Stimulated activated CD4-positive, alpha-beta T cell treated with anti-CD3 and anti-CD28 coated beads, Interleukin-12 subunit alpha, Interleukin-12 subunit beta, amount 100 ng/mL, for 48 hours (primary cell): ENCODE measurements at places on chromosomes 7 and 10.

DNA sequence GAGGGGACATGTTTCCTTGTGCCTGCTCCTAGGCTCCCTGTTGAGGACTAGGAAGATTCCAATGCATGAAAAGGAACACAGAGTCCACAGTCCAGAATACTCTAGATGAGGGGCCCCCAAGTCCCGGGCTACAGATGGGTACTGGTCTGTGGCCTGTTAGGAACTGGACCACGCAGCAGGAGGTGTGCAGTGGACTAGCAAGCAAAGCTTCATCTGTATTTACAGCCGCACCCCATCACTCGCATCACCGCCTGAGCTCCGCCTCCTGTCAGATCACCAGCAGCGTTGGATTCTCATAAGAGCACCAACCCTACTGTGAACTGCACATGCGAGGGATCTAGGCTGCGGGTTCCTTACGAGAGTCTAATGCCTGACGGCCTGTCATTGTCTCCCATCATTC is 233.0 kb upstream of the MKLN1 start:
- DNase-seq: no peak

DNA sequence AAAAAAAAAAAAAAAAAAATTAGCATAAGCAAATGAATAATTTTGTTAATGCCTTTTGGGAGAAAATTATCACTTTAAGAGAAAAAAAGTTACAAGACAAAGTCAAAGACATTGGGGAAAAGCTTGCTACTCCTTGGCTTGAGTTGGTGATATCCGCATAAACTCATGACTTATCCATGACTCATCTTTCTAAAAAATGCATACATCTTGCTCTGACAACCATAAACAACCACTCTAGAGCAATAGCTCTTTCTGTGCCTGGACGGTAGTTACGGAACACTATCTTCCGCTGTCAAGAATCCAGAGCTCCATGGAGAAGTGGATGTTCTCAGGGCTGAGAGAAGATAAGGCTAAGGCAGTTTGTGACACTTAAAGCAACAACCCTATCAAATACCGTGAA is 281.1 kb upstream of the PFKP start:
- no peak for DNase-seq

- DNase-seq: no peak
Measured at GRCh38 chr7:101996131-101996691, 178.8 kb downstream of the CUX1 start.

GRCh38 chr10:59823111-59823510 is 69.9 kb upstream of the MRLN start:
- DNase-seq: no peak

DNA sequence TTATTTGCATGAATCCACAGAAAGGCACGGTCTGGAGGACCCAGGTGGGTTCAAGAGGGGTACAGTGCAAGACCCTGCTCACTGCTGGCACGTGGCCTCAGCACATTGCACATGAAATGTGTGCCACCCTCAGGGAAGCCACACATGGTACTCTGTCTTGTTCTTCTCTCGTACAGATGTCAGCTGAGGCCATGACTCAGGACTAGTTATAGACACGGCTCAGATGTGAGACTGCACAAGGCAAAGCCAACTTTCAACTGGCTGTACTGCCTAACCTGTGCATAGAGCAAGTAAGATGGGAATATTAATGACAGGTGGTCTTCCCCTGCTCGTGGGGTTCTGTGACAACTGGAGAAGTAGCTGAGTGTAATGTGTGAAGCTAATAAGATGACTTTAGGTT is 249.4 kb upstream of the CTBP2 start:
- no peak for DNase-seq

- DNase-seq: no peak
Measured at GRCh38 chr7:134935701-134936100, 50.6 kb upstream of the AGBL3 start.

GRCh38 chr10:132205650-132206376 is 19.1 kb downstream of the DPYSL4 start:
- no peak for DNase-seq

- DNase-seq: no peak
Measured at GRCh38 chr7:50687575-50688225, 95.0 kb downstream of the GRB10 start.

GRCh38 chr7:14242175-14242574 is 252.7 kb upstream of the ETV1 start:
- DNase-seq: no peak

- no peak for DNase-seq
Measured at GRCh38 chr10:86367152-86367951, 757 bp upstream of the GRID1 start.

DNA sequence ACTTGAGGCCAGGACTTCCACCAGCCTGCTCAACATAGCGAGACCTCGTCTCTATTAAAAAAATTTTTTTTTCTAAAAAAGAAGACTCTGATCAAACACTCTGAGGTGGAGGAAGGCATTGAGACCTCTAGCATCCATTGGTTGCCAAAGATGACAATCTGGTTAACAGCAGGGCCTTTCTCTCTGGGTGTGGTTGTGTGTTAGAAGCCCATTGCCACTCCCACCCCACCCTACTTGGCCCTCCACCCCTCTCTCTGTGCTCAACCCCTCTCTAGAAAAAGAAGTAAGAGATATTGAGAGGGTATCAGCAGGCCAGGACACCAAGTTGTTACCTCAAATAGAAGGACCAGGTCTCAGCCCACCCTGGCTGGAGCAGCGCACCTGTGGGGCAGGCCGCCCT is 57.4 kb upstream of the MXI1 start:
- DNase-seq: no peak

DNA sequence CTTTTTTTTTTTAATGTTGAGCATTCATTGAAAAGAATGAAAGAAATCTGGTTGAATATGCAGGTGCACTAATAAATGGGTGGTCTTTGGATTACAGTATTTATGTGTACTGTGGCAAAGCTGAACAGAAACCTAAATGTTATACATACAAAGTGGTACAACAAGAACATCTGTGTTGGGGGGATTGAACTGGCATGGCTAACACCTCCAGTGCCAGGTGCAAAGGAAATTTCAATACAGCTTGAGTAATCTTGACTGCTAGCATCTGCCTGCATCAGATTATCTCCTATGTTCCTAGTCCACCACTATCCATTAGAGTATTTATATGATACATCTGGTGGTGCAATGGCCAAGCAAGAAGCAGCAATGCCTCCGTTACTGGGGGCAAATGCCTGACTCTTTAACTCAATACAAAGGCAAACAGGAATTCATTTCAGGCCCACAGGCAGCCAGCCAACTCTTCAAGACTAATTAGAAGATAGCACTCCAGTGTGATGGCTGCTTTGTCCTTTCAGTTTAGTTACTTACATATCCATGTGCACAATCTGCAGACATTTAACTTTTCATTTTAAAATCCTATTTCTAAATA is 220.5 kb upstream of the ETV1 start:
- no peak for DNase-seq
